ENCODE measurements at places on chromosomes 6 and 20.
A peak's percentile ranks its signal among the peaks of the same experiment; 100 is the strongest.

DNA sequence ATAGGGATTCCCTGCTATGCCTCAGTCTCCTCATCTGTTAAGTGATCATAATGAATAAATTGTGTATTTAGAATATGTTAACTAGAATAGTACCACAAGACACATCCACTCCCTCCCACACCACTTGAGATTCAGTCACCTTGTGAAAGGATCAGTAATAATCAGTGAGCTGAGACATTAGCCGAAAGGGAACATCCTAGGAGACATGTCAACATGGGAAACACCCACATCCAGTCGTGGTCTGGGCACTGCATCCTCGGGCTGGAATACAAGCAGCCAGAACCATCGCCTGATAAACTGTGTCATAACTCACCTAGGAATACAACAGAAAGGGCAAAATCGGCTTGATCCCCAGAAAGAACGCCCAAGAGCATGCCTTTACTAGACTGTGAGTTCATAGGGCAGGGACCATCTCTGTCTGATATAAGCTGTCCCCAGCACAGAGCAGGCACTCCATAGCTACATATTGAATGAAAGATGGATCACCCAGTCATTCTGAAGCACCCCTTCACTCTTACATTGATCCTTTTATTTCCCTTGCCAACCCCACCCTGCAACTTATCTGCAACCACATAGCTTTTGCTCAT, 23.9 kb downstream of the RIPOR2 start:
- no peak for DNase-seq

GRCh38 chr6:108622641-108623298, 62.1 kb downstream of the FOXO3 start:
- no peak for DNase-seq

DNA sequence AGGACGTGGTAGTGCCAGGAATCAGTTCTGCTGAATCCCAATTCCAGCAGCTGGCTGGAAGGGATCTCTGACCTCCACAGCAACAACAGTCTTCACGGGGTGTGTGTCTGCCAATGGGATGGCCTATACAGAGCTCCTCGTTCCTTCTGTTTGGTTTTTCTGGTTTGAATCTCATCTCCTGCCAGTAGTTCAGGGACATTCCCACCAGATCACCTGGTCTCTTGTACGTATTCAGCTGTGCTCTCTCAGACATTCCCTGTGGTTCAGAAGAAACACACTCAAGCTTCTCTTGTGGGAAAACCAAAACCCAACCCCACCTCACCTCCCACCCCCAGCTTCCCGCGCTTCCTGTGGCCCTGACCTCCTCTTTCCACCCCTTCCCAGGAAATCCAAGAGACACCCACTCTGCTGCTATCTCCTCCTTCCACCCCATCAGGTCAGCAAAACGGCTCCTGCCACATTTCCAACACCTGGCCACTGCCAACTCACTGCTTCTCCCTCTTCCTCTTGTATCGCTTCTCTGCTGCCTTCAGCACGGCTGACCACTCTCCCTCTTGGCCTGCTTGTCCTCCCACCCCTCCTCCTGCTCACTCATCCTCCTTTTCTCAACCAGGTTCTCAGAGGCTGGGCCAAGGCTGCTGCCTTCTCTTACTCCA, 63.3 kb upstream of the PTGIS start:
- DNase-seq = no peak

DNA sequence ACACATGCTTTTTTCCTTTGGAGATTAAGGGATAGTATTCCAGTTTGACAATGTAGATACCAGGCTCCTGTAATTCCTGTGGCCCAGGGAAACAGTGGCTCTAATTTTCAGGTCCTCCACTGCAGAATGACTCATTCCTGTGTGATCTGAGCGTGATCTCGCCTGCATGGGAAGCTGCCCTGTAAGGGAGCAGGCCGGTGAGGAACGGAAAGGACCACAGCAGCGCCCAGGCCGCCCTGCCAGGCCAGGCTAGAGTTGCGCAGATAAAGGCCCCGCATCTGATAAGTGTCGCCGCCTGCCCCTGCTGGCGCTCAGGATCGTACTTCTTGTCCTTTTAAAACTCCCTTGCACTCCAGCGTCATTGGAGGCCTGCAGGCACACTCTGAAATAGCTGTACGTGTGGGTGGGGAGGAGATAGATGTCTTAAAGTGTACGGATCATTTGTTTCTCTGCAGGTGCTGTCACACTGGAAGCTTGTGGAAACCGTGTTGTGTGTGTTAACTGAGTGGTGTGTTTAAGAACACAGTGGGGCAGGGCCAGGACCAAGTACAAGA, 60.7 kb downstream of the SYNJ2 start:
- DNase-seq = no peak

- DNase-seq = no peak
Measured at GRCh38 chr6:160421854-160422253, 73.7 kb downstream of the SLC22A3 start.

- no peak for DNase-seq
Measured at GRCh38 chr6:111952274-111952673, 79.0 kb upstream of the FYN start.

DNA sequence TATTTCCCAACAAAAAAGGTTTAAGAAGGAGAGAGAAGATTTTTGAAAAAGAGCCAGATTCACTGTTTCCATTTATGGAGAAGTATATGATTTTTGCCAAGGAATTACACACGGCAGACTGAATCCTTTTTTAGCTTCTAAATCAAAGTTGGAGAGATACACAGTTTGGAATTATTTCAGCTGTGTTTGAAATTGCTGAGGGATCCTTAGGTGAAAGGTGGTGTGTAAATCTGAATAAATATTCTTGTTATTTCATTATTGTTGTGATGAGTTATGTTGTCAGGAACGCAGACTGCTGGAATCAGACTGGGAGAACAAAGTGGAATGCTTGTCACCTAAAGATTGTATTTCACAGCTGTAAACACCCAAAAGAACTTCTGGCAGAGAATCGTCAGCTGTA, 168.5 kb upstream of the AKIRIN2 start:
- DNase-seq = no peak

GRCh38 chr6:142011156-142011555, 121.6 kb upstream of the GJE1 start:
- DNase-seq = no peak

DNA sequence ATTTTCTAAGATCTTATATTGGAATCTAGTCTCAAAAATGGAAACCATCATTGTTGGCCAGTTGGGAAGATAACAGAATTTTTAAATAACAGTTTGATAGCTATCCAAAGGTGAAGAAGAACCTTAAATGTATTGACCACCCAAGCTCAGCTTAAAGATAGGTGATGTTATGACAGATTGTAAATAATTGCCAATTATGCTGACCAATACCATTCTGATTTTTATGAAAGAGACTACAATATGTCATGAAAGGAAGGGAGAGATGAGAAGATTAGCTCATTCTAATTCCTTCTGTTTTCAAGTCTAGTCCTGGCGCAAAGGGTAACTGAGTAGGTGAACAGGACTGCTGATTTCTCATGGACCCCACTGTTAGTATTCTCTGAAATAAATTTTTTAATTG, 5.7 kb upstream of the TAB2 start:
- DNase-seq = no peak

GRCh38 chr20:60903325-60903971, 348.6 kb upstream of the CDH4 start:
- DNase-seq = no peak

- no peak for DNase-seq
Measured at GRCh38 chr20:31713312-31714273, 9.1 kb downstream of the BCL2L1 start.

DNA sequence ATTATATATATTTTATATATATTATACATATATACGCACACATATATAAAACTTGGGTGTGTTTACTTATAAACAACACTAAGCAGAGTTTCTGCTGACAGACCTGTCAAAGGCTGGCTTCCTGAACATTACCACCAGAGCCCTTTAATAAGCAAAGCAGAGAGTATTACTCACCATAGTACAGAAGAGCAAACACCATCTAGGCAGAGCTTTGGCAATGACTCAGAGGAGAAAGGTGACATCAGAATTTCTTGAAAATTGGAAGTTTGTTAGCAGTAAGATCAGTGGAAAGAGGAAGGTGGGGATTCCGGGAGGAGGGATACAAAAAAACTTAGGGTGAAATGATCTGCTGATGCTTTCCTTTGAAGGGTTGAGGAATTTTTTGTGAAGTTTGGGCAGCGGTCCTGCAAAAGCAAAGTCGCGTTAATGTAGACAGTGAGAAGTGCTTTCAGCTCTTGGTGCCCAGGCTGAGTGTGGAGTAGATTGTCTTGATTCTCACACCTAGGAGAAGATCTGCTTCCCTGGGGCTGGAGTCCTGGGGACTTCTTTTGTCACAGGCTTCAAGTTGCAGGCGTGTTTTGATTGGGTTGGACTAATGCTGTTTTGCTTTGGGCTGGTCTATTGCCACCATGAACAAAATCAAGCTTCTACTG, 109.6 kb upstream of the BACH2 start:
- DNase-seq = peak; percentile 34

- DNase-seq = no peak
Measured at GRCh38 chr6:147621961-147622360, 113.5 kb downstream of the SAMD5 start.

DNA sequence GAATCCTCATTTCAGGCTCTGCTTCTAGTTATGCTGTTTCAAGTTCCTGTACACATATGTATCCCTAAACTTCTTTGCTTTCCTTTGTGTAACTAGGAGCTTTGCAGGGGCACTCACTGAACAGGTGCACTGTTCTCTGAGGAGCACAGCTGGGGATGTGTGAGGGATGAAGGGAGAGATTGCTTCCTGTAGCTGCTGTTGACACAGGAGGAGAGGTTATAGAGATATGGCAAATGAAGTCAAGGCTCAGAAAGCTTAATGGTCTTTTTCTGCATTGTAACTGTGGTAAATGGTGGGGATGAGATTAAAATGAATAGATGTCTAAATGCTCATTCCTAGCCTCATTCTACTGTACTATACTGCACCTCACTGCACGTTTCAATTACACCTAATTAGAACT, 454.3 kb downstream of the BTBD3 start:
- DNase-seq = no peak

DNA sequence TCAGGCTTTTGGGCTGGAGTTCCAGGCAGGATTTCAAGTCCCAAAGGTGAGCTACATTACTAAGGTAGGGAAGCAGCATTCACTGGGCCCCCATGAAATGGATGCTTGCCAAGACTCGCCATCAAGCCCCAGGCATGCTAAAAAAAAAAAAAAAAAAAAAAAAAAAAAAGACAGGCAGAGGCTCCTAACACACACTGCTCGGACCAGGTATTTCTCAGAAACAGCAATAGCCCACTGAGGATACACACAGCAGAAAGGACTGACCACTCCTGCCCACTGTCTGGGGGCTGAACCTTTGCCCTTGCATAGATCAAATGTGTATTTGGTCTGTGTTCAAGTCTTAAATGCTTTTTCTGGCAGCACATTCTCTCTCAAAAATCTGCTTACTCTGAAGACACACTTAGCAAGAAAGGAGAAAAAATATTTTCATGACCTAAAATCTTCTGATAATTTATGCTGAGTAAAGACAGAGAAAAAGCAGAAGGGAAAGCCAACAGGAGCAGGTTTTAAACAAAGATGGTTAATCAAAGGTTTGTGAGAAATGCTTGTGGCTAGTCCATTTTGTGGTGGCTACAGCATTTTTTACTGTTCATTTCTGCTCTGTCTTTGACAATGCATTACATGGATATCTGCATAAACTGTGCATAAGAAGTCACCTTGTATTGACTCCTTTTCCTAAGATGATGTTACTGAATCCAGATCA, 37.9 kb upstream of the BEND6 start:
- DNase-seq = no peak

- DNase-seq = no peak
Measured at GRCh38 chr6:70700922-70701876, 33.5 kb downstream of the SMAP1 start.

DNA sequence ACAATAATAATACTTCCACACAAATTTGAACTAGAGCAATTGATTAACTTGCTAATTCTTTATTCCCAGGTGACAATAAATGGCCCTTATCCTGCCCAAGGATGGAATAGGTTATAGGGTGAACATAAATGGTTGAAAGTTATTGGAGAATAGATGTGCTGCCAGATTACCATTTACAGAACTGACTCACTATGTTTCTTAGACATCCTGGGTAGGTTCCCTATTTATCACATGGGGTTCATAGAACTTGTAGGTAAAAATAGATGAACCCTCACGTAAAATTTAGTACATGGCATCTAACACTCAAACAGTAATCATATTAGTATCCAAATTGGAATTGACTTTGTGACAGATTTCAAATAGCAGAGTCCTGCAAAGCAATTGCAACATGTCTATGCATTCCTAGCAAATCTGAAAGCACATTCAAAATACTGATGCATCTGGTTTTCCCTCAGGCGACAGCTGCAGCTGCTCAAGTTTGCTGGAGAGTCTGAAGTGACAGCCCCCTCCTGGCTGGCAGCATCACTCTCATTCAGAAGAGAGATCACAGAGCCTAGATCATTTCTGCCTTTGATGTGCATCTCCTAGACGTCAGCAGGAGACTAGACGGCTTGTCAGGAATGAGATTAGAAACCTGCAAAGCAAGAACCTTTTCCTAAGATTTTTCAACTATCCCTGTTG, 80.2 kb upstream of the RNF217 start:
- no peak for DNase-seq

DNA sequence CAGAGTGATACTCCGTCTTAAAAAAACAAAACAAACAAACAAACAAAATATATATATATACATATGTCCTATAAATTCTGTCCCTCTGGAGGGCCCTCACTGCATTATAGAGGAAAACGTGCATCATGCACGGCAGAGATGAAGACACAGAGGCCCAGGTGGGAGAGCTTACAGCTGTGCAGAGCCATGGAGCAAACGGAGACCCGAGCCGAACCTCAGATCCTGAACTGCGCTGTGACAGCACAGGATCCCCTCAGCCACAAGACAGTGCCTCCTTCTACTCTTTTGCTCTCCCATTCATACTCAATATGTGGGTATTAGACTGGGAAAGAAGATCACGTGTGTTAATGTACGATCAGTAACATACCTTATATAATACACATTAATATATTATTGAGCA, 81.6 kb downstream of the ZNF217 start:
- DNase-seq = no peak

GRCh38 chr20:63698739-63699465, 2.5 kb downstream of the TNFRSF6B start:
- DNase-seq = peak; percentile 35

DNA sequence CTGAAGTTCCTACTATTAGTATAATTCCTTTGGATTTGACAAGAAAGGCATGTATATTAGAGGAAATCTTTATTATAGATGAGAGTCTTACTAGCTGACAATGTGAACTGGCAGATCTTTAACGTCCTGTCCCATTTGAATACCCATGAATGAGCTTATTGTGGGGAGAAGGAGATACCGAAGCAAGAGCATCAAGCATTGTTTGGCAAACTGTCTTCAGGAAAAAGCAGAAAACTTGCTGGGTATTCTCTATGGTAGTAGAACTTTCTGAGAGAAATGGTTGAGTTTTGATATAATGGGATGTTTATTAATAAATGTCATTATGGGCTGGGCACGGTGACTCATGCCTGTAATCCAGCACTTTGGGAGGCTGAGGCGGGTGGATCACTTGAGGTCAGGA, 18.3 kb downstream of the RSPO3 start:
- no peak for DNase-seq

DNA sequence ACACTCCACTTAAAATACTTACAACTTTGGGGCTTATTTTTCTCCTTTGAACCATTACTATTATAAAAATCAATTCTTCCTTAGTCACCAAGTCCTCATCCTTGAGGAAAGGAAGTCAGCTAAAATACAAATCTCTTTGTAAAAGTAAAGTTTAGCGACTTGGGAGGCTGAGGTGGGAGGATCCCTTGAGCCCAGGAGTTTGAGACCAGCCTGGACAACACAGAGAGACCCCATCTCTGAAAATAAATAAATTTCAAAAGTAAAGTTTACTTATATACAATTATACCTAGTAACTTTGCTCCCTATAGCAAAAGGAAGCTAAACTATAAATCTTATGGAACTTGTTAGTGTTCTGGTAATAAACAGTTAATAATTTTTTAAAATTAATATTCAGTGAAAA, 40.4 kb downstream of the MYB start:
- DNase-seq = no peak

Measured in CD4-positive, alpha-beta T cell treated with Interleukin-6 for 4 hours (primary cell).